HFFc6 (cell line): ENCODE measurements at places on chromosomes 1 and 21. TPM values are rescaled to one million over a fixed set of nuclear protein-coding genes. Genes with fewer than 3 reads are reported as not detected.

DNA sequence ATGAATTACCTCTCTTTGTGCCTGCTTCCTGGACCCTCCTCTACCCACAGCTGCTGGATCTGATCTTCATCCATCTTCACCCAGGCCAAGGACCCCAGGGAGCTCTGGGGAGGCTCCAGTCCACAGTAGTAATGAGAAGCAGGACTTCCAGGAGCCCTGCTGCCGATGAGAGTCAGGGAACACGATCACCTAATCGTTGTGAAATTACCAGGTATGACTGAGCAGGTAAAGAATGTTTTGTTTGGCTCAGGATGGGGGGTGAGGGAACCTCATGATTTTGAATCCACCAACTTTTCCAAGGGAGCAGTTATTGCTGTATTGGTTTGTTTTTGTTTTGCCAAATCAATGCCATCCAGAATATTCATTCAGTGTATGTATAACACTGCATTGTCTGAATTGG is 454.0 kb downstream of the PLPP3 start:
- no peak for DNase-seq

PCNX2 gene
- 11.9 to 13.6 TPM (median 13.1 TPM) in 3 replicates for total RNA-seq

GRCh38 chr1:234206651-234207284 is 166.5 kb upstream of the COA6 start:
- DNase-seq, result peak; percentile 38

DNA sequence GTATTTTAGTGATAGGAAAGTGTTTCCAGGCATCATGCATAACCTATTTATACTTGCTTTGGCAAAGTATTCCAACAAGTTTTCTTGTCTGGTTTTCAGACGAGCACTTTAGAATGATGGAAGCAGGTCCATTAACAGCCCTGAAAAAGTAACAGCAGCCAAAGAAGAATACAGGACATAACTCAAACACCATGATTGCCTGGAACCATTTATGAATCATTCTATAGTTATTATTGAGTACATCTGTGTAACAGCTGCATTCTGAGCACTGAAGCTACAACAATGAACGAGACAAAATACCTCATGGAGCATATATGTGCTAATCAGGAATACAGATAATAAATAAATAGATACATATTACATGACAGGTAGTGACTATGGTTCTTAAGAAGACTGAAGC is 12.6 kb downstream of the IL10RB start:
- DNase-seq, result no peak

GRCh38 chr1:36867575-36867974 is 166.7 kb downstream of the GRIK3 start:
- no peak for DNase-seq

GRCh38 chr1:158071138-158071537 is 77.7 kb downstream of the KIRREL1 start:
- DNase-seq, result no peak

DNA sequence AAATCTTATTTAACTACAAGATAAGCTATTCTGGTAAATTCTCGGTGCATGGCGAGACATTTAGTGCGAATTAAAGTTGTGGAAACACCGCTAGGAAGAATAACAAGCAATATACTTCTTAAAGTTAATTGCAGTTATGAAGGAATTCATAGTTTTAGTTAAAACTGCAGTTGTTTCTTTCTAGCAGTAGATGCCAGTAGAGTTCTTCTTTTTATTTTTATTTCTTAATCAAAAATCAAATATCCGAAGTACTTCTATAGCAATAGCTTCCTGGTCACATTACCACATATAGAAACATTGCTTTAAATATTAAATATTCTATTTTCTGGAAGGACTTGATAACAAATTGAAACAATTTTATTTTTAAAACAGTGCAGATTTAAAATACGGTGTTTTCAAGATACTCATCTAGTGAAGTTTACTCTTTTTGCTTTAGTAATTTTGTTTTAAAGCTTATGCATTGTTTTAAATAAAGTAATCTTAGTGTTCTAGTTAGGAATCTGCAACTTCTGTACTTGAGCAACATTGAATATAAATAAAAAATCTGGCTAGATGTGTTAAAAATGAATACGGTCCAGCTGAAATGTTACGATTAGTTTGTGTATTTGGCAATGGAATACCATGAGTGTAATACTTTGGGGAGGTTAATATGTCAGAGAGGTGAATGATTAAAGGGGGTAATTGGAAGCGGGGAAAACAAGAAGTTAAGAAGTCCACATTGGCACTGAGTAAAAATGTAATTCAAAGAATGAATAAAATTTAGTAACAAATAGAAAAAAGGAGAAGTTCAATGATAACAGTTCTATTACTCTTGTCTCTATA is 2.7 kb upstream of the PRKACB start:
- DNase-seq, result no peak

DNA sequence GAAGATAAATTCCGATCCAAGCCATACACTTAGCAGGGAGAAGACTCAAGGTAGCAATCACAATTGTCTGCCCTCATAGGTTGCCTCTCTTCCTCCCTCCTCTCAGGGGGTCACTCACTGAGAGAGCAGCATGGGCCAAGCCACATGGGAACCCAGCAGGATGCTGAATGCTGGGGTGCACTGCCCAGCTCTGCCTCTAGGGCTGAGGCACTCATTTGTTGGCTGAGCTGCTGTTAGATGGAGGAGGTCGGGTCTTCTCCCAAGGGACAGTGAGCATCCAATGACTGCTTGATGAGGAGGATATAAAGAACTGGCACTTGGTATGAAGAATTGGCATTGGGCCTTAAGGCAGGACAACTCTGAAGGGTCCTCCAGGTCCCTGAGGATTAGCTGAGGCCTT is 418.8 kb downstream of the SIPA1L2 start:
- no peak for DNase-seq

GRCh38 chr1:198638441-198638840 is 399 bp upstream of the PTPRC start:
- no peak for DNase-seq

GRCh38 chr1:152036267-152037216 is at the start of gene S100A11:
Gene S100A11 (minus strand): TSS chr1:152037004. CDS start chr1:152036915, 89 bp downstream.
- DNase-seq, result peak; percentile 78

GRCh38 chr1:78237364-78237916 is 191.7 kb downstream of the GIPC2 start:
- DNase-seq, result no peak

FCRL4 gene
- total RNA-seq, result not detected in 3 replicates

DNA sequence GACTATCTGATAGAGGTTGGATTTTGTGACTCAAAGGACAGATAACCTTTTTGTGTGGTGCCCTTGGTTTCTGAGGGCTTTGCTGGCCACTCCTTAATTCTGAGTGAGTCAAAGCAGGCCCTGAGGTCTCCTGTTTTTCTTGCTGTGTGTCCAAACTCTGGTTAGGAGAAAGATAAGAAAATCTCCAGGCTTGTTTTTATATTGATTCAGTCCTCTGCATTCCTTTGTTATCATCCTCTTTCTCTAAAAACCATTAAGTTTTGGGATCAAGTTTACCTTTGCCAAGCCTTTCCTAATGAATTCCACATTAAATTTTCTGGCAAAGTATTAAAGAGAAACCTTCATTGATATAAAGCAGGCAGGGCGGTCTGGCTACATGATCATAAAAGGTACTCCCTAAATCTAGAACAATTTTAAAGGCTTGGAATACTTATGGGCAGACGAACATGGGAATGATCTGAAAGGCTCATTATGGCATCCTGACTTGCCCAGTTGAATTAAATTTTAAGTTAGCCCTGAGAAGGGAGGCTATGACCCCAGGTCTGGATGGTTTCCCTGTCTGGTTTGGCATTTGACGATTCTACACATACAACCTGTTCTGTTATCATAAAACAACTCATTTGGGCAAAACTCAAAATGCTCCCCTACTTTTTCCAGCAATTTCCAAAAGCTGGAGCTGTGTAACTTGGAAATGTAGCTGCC is 20.8 kb downstream of the ZBTB8B start:
- DNase-seq, result no peak

DNA sequence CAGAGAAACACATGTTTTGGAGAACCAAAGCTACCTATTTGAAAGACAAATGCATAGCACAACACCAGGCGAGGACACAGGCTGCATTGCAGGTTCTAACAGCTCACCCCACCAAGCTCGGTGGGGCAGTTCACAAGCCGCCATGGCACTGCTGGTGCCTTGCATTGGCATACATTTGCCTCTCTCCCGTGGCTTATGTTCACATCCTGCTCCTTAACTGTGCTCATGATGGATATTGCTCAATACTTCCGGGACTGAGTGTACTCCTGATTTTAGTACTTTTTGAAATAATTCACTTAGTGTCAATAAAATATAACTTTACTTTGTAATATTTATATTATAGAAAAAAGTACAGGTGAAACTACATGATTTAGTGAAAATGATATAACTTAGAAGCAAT is 1187.4 kb upstream of the NCAM2 start:
- no peak for DNase-seq

DNA sequence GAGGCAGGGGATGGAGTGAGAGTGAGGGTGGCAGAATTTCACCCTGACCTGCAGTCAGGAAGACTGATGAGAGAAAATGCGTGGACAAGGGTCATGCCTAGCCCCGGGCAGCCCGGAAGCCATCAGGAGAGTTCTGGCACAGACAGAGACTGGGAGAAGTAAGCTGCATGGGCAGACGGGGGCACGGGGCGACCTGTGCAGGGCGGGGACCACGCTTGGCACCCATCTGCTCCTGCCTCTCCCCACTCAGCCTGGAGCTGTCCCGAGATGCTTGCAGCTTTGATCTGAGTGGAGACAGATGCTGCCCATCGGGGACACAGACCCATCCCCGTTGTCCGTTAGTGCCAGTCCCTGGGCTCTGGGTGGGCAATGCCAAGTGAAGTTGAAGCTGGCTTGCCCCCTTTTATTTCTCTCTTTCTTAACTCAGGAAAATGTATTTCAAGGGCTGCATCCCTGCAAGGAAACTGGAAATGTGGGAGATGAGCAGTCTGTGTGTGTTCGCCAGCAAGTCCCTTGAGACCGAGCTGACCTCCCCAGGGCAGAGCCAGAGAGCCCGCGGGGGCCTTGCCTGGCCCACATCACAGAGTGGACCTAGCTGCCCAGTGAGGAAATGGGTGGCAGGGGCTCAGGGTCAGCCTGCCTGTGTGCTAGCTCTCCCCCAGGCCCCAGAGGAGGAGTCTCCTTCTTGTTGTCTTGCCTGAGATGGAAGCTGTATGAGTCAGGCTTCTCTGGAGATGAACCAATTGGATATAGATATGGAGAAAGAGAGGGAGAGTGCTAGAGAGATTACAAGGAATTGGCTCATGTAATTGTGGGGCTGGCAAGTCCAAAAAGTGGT is 121.3 kb upstream of the C1orf174 start:
- DNase-seq, result no peak

HSD3B1 gene
- total RNA-seq, result not detected in 3 replicates

DNA sequence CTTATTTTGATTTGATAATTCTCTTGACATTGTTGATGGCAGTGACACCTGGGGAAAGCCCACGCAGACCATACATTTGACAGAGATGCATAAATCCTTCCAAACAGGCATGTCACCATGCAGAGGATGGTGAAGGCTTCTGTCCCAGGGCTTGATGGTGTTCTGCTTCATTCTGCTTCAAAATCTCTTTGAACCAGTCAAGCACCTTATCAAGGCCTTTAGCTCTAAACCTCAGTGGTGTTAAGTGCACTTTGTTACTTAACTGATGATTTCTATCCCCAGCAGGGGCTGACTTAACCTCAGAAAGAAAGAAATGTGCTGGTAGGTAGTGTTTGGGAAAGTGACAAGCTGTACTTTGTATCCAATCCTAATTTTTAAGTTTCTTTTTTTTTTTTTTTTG is 81.1 kb downstream of the RRAGC start:
- DNase-seq, result no peak

DNA sequence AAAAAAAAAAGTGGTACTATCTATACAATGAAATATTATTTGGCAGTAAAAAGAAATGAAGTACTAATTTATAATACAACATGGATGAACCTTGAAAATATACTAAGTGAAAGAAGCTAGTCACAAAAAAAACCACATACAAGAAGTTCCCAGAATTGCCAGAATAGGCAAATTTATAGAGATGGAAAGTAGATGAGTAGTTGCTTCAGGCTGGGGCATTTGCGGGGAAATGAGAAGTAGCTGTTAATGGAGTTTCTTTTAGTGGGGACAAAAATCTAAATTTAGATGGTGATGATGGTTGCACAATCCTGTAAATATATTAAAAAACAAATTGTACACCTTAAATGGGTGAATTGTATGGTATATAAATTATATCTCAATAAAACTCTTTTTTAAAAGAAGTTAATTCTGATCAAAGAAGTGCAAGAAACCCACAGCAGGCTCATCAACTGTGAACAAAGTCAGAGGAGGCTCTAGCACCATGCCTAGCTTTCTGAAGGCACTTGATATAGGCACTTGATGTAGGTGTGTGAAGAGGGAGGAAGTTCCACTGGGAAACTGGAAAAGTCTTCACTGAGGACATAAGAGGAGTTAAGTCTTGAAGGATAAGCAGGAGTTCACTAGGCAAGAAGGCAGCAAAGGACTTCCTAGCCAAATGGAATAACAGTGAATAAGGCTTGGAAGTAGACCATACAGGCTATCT is 52.5 kb downstream of the DMAP1 start:
- DNase-seq, result no peak

DNA sequence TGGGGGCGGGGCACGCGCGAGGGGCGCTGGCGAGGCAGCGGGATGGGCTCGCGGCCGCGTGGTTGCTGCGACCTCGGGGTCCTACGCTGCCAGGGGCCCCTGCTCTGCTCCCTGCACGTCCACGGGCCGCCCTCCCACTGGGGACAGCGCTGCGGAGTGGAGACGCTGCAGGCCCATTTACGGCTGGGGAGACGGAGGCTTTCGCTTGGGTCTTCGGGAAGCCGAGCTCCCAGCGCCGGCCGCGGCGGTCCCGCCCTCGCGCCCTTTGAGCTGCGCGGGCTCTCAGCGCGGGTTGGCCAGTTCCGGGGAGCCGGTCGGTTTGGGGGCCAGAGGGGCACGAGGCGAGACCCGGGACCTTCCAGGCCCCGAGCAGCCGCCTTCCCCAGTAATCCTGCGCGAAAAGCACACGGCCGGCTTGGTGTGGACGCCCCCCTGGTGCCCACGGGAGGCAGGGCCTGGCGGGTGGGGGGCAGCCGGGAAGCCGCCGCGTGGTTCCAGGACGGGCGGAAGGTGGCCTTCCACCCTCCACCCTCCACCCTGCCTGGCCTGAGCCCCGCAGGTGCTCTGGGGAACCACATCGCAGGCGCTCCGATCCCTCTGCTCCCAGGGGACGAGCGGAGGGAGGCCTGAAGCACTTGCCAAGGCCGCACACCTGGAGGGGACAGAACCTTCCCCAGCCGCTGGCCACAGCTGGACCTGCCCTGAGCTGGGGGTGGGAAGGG is 570 bp upstream of the PEX10 start:
- DNase-seq, result no peak

- no peak for DNase-seq
Observed at GRCh38 chr1:224123136-224123535, 9.2 kb downstream of the FBXO28 start.

DNA sequence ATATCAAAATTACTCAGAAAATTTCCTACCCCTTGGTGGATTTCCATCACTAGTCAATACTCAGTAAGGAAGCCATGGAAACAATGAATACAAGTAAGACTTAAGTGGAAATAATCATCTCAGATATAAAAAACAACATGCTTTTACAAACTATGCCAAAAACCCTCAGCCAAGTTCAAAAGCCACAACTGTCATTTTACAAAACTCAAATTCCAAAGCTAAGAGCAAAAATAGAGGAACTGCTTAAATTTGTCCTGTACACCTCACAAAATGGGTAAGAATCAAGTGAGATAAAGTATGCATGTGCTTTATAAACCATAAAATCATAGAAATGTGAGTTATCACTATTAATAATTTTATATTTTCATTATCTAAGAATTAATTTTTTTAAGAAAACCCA is 9.6 kb downstream of the TMCO1 start:
- DNase-seq, result no peak

FMN2 gene
- 68.5 to 97.2 TPM (median 88.6 TPM) in 3 replicates for total RNA-seq

SYCP1 gene
- total RNA-seq, result not detected in 3 replicates
